Myometrial cell (primary cell): ENCODE measurements at places on chromosomes 13 and 19. TPM values are rescaled to one million over a fixed set of nuclear protein-coding genes. Genes with fewer than 3 reads are reported as not detected.

The ZFP36 gene
- total RNA-seq: 14.5 and 22.2 TPM in 2 replicates

The OVOL3 gene
- total RNA-seq: not detected in 2 replicates

The ITGBL1 gene
- 68.9 and 76.6 TPM in 2 replicates for total RNA-seq

The KIR3DL1 gene
- total RNA-seq: not detected in 2 replicates

The TMEM150B gene
- total RNA-seq: not detected in 2 replicates

The C13orf42 gene
- total RNA-seq: not detected in 2 replicates

The OSCAR gene
- total RNA-seq: under 0.01 TPM in 1 of 2 replicates, not detected in the other

The ZNF835 gene
- not detected in 2 replicates for total RNA-seq

The HNRNPUL1 gene
- total RNA-seq: 126 and 129 TPM in 2 replicates

The SOHLH2 gene
- 0.35 TPM in 1 of 2 replicates, not detected in the other for total RNA-seq

The ICAM5 gene
- total RNA-seq: 4.3 and 8.4 TPM in 2 replicates

The PPFIA3 gene
- 1.2 and 1.8 TPM in 2 replicates for total RNA-seq

The VAV1 gene
- total RNA-seq: not detected in 2 replicates

The TPRX1 gene
- total RNA-seq: not detected in 2 replicates

The ZNF256 gene
- 0.29 and 3.5 TPM in 2 replicates for total RNA-seq

The VN1R4 gene
- not detected in 2 replicates for total RNA-seq

The MYH14 gene
- not detected in 2 replicates for total RNA-seq

The TNPO2 gene
- 14.7 and 26.2 TPM in 2 replicates for total RNA-seq

The FXYD1 gene
- not detected in 2 replicates for total RNA-seq

The IGSF23 gene
- total RNA-seq: 3.7 TPM in 1 of 2 replicates, not detected in the other

The KLHL1 gene
- not detected in 2 replicates for total RNA-seq

The SERPINE3 gene
- not detected in 2 replicates for total RNA-seq
